Hematopoietic multipotent progenitor cell (in vitro differentiated cells): ENCODE measurements at places on chromosomes 7 and 10. TPM values are rescaled to one million over a fixed set of nuclear protein-coding genes. Genes with fewer than 3 reads are reported as not detected.

The LRCH4 gene
- total RNA-seq: 109 TPM

The TMEM270 gene
- total RNA-seq: not detected

The MOGAT3 gene
- not detected for total RNA-seq

The SEMA3E gene
- total RNA-seq: not detected
